Omental fat pad (tissue), 4 donors: ENCODE measurements at places on chromosomes 12 and 14. TPM values are rescaled to one million over a fixed set of nuclear protein-coding genes. Genes with fewer than 3 reads are reported as not detected.

GRCh38 chr12:64780531-64781279 lies 21.5 kb upstream of the GNS start:
- DNase-seq: no peak

GRCh38 chr12:127957001-127957660 lies 309.8 kb upstream of the TMEM132C start:
- DNase-seq: no peak

AMDHD1 gene
- 0.69 TPM for total RNA-seq

GRCh38 chr12:132143336-132144071 lies 615 bp downstream of the DDX51 start:
- DNase-seq: no peak

GRCh38 chr12:88435334-88436076 lies 144.8 kb downstream of the KITLG start:
- no peak for DNase-seq

- DNase-seq: no peak
Observed at GRCh38 chr14:102826161-102826560, 48.9 kb downstream of the TRAF3 start.
